ENCODE measurements at places on chromosomes 11 and 22. TPM values are rescaled to one million over a fixed set of nuclear protein-coding genes. Genes with fewer than 3 reads are reported as not detected.

SMTN gene
- 31.5 TPM for total RNA-seq

GRCh38 chr11:14372011-14372410 is 13.0 kb upstream of the RRAS2 start:
- DNase-seq: no peak

DNA sequence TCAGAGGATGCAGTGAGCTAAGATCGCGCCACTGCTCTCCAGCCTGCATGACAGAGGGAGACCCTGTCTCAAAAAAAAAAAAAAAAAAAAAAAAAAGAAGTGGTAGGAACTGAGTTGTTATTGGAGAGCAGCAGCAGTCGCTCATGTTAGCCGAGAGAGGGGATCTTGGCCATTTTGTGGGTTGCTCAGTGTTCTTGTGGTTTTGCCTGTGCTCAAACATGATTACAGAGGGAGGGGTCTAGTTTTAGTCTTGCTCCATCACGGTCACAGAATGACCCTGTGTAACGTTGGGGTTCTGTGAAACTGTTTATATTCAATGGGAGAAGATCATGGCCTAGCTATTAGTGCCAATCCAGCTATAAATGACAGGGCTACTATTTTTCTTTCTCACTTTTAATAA is 1.9 kb downstream of the DPAGT1 start:
- peak; percentile 44 for DNase-seq

- no peak for DNase-seq
Measured at GRCh38 chr11:110331626-110332025, 35.2 kb upstream of the RDX start.

C11orf54 gene
- total RNA-seq: 20.9 TPM

DNA sequence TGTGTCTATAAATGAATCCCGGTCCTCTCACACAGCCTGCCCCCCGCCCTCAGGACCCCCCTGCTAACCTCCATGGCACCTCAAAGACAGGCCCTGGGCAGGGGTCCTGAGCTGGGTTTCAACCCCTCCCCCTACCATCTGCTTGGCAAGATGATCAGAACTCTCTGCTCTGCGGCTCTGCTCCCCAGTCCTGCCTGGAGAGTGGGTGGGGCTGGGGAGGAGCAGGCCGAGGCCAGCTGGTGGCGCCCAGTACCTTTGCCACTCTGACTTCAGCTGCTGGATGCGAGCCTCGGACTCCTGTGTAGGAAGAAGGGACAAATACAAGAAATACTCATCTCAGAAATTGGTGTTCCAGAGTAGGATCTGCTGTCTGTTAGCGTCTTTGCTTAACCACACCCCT is 15.0 kb downstream of the SUN2 start:
- DNase-seq: peak; percentile 56

DNA sequence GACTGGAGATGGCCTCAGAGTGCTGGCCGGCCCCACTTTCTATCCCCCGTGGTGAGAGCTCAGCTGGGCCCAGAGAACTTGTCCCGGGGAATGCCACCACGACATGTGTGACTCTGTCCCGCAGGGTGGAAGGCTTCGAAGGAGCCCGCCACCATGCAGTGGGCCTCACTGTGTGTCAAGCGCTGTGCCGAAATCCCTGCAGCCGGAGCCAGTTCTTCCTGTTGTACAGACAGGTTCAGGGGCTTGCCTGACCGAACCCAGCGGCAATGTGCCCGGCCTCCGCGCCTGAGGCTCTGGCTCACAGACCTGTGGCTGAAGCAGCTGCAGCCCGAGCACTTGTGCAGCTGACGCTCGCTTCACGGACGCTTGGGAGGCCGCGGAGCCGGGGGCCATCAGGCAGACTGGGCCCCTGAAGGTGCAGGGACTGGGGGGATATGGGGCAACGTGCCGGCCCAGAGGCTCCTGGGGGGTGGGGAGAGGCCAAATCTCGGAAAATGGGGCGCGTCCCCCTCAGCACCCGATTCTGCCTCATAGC is 650 bp downstream of the PPM1F start:
- peak; percentile 89 for DNase-seq

MRGPRX4 gene
- total RNA-seq: not detected

MIAT gene
- 1.8 TPM for total RNA-seq

DNA sequence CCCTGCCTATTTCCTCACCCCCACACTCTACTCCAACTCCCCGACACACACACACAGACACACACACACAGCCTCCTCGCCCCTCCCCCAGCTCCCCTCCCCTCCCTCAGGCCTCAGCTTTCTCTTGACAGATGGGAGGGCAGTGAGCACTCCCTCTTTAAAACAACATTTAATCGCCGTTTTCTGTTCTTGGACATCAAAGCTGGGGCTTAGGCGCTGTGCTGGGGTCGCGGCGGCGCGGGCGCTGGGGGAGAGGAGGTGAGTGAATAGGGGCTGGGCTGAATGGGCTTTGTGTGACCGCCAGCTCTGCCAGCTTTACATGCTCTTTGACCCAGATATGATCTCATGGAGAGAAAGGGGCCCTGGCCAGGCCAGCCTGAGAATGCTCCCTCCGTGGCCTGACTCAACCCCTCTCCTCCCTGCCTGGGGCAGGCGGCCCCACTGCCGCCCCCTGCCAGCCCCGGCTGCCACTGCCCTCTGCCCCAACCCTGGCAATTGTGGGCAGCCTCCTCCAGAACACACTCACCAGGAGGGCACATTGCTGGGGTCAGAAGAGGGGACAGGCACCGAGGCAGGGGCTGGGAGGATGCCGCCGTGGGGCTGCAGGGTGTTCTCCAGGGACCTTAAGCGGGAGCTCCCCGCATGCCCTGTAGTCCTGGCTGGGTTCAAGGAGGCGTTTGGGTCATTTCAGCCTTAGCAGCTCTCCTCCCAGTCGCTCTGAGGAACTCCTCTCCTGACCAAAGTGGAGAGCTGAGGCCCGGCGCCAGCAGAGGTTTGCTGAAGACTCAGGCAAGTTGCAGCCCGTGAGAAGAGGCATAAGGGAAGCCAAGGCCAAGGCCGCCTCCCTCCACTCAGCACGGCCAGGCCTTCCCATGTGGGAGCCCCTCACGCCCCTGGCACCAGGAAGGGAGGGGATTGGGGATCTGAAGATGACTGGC is 38.3 kb upstream of the NNMT start:
- DNase-seq: peak; percentile 91

DNA sequence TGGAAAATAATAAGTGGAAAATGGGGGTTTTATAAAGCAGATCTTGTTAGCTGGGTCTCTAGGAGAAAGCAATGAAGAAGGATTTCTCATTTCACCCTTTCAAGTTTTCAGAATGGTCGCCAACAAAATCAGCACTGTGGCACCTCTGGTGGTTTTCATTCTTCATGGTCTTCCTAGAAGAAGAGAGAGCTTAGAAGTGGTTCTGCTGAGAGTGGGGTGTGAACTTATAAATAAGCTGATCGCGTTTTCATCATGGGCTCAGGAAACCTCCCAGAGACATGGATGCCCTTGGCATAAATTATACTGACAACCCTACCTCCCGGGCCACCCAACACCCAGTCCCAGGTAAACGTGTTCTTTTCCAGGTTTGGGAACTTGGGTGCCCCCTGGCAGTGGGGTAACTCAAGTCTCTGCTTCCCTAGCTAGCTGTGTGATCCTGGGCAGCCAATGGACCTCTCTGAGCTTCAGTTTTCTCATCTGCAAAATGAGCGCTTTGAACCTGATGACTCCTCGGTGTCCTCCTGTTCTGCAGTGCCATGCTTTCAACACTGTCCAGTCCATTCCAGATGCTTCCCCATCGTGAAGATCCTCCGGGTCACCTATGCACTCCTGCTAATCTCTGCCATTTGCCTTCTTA is 72.6 kb upstream of the GRAMD1B start:
- no peak for DNase-seq

DNA sequence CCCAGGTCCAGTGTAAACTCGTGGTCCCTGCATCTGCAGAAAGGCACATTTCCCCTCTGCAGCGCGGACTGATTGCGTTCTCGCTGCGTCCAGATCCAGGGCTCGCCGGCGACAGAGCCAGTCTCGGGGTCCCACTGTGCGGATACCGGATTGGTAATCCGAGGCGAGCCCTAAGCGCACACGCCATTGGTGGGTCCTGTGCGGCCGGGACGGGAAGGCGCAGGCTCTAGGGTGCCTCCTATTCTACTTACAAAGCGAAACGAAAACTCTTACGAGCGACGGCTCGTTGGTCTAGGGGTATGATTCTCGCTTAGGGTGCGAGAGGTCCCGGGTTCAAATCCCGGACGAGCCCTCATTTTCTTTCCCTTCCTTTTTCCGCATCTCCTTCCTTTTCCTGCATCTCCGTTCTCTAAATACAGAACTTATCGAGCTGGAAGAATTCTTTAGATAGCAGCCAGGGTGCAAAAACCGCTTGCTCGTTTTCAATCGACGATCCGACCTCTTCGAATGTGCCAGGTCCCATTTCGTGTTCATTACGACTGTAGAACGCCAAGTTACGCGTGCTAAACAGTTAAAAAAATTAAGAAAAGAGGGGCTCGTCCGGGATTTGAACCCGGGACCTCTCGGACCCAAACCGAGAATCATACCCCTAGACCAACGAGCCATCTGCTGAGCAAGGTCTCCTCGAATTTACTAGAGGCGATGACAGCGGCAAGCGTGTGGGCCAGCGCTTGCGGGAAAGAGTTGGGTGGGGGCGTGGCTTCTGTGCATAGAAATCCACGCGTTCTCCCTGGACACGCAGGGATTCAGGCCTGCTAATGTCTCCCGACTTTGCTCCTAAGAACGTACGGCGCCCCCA is 29.2 kb upstream of the WNT11 start:
- peak; percentile 99 for DNase-seq

DNA sequence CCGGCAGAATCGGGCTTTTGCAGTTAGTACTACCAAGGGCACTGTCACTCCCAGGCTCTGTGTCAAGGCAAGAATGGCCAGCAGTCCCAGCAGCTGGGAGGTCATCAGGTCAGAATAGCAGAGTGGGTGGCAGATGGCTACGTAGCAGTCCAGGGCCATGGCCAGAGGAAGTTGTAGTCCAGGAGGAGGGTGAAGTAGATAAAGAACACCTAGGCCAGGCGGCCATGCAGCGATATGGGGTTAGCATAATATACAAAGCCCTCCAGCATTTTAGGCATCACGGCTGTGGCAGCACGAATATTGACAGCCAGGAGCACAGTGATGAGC is 52.1 kb downstream of the RRM1 start:
- no peak for DNase-seq

THY1 gene
- total RNA-seq: 308 TPM

UPB1 gene
- total RNA-seq: not detected

DNA sequence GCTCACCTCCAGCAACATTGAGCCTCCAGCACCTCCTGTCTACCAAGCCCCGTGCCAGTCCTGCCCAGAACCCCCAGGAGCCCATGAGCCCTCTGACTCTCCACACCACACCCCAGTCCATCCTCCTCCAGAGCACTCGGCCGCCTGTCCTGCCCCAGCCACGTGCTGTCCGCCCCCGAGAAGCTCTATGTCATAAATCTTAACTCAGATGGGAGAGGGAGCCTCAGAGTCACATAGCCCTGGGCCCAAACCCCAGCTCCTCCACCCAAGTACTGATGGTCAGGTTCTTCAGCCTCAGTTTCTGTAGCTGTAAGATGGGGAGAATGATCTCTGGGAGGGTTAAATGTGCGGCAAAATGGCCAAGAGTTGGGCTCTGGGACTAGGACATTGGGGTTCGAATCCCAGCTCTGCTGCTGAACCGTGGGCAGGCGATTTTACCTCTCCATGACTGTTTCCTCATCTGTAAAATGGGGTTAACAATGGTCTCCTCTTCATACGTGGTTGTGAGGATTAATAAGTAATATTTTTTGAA is 27.8 kb downstream of the CYTH4 start:
- DNase-seq: peak; percentile 91

HYOU1 gene
- 117 TPM for total RNA-seq

GRCh38 chr22:27242474-27242873 is 559.1 kb downstream of the MN1 start:
- DNase-seq: no peak

DNA sequence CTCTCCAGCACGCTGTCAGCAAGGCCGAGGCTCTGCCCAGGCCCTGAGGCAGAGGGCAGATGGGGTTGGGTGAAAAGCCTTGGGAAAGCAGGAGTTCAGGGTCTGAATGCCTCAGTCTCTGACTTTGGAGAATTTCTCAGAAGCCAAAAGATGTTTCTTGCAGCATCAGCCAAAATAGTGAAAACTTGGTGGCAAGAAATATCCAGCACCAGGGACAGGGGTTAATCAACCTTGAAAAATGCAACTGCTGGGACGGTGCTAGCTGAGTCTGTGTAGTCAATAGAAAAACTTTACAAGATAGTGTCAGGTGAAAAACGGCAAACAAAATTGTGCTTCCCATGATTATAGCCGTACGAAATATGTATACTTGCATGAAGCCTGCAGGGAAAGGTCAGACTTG is 1.4 kb upstream of the ABCC8 start:
- DNase-seq: peak; percentile 73

- peak; percentile 77 for DNase-seq
Measured at GRCh38 chr11:64396079-64396591, 37.2 kb downstream of the RPS6KA4 start.

DNA sequence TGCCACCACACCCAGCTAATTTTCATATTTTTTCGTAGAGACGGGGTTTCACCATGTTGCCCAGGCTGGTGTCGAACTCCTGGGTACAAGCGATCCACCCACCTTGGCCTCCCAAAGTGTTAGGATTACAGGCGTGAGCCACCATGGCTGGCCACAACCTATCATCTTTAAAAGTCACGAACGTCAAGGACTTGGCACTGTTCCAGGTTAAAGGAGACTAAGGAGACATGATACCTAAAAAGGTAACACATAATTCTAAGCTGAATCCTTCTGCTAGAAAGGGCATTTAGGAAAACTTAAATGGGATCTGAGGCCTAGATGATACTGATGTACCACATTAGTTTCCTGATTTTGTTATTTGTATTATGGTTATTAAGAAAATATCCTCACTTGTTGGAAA is 43.3 kb upstream of the SYT9 start:
- DNase-seq: no peak

- DNase-seq: peak; percentile 87
Measured at GRCh38 chr11:7673724-7674434, 579 bp upstream of the CYB5R2 start.

DNA sequence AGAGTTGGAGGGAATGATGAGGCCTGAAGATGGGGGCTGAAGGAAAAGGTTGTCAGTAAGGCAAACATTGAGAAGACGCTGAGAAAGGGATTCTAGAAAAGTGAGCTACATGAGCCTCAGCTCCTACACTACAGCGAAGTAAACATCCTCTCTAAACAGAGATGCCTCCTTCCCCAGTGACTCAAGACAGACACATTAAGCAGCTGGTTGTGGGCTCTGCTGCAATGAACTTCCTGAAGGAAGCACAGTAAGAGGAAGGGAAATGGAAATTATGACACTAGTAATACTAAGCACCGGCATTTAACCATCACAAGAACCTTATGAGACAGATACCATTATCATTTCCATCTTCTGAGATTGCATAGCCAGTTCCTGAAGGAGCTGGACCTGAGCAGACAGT is 190.5 kb downstream of the C11orf87 start:
- no peak for DNase-seq

DNA sequence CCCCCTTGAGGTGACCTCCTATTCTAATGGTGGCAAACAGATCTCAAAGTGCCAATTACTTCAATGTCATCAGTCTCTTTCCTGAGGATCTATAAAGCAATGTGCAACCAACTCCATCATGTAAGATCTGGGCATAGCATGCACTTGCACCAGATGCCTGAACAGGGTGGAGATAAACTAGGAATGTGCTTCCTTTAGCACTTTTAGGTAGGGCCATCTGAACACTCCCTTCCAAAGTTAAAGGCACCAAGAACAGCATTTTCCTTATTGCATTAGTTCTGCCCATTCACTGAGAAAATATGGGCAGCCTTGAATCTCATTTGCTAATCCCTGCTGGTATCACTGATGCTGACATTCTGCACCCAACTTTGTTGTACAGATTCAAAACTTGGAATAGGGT is 112.0 kb downstream of the SGSM3 start:
- no peak for DNase-seq

CHST1 gene
- 1.5 TPM for total RNA-seq

CBLIF gene
- not detected for total RNA-seq
